HS-5 (cell line): ENCODE measurements at places on chromosomes 1 and 21.

DNA sequence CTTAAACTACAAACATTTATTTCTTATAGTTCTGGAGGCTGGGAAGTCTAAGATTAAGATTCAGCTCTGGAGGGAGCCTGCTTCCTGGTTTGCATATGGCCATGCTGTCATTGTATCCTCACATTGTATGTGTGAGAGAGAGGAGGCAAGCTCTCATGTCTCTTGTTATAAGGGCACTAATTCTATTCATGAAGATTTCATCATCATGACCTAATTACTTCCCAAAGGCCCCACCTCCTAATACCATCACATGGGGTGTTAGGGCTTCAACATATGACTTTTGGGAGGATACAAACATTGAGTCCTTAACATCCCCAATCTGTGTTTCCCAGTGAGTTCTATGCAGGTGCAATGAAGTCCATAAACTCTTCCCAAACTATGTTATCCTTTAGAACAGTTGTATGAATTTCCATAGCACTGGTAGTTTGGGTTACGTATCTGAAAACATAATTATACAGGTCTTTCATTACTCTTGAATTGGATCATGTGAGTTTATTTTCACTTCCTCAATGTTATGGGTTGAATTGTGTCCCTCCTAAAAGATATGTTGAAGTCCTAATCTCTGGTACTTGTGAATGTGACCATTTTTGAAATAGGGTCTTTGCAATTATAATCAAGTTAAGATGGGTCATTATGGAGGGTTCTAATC is 124.2 kb downstream of the RUNX1 start:
- no peak for DNase-seq

GRCh38 chr1:56838759-56839158 is 15.8 kb upstream of the C8A start:
- DNase-seq = no peak

DNA sequence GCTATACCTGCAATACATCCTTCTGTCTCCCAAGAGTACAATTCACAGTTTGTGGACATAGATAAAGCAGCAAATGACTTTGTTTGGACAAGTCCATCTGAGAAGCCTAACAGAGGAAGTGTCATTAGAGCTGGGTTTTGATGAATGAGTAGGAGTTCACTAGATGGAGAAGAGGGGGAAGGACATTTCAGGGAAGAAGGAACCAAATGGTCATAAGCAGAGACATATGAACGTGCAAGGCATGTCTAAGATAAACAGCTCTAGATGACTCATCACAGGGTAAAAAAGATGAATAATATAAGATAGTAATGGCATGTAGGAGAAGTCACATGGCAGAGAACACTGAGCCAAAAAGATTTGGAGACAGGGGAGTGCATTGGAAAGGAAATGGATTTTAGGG is 54.5 kb downstream of the HMGB4 start:
- DNase-seq = peak; percentile 49

DNA sequence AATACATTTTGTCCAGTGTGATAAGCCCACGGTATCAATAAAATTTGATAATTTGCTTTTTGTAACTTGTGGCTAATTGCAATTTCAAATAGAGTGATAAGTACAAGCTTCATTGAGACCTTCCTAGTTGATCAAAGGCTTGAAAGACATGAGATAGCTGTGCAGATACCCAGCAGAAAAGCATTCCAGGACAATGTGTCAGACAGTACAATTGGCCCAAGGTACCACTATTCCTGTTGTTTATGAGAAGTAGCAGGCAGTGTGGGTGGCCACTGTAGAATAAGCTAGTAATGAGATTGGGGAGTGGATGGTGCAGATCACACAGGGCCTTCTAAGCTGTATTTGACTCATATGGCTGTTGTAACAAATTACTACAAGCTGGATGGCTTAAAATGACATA is 182.2 kb downstream of the AMY1C start:
- DNase-seq = no peak

DNA sequence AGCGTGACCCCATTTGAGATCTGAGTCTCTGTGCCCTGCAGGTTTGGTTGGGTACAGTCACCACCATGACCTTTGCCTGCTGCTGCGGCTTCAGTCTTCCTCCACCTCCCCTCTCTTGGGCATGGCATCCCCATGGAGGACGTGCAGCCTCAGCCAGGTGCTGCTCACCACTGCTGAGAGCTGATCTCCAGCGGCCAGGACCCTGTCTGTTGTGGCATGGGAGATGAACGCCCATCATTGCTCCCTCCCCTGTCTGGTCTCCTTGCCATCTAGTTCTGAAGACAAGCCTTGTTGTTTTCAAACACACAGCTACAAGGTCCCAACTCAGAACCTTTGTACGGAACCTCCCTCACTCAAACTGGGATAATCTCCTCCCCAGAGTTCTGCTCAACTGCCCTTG is 19.2 kb upstream of the PKP1 start:
- no peak for DNase-seq

DNA sequence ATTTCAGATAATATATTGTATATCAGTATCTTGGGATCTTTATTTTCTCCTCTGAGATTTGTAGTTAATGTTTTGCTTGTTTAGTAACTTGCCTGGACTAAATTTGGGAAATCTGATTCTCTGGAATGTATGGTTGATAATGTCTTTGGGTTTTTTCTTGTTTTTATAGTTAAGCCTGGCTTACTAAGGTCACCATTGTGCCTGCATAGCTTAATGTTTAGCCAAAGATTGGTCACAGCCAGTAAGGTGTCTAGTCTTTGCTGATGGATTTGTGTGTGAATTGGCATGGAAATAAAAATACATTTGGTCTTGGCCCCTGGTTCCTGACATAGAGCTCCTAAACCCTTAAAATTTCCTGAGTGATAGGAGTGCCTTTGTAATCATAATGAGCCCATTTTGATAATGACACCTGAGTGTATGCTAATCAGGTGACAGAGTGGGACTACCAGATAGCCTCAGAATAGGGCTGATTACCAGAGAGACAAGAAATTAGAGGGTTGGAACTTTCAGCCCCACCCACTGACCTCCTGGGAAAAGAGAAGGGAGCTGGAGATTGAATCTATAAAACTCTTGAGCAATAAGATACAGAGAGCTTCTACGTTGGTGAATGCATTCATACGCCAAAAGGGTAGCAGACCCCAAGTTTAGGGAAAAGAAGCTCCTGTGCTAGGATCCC is 47.9 kb upstream of the NUF2 start:
- DNase-seq = no peak

GRCh38 chr1:6762060-6762459 is 23.2 kb upstream of the CAMTA1 start:
- DNase-seq = no peak

DNA sequence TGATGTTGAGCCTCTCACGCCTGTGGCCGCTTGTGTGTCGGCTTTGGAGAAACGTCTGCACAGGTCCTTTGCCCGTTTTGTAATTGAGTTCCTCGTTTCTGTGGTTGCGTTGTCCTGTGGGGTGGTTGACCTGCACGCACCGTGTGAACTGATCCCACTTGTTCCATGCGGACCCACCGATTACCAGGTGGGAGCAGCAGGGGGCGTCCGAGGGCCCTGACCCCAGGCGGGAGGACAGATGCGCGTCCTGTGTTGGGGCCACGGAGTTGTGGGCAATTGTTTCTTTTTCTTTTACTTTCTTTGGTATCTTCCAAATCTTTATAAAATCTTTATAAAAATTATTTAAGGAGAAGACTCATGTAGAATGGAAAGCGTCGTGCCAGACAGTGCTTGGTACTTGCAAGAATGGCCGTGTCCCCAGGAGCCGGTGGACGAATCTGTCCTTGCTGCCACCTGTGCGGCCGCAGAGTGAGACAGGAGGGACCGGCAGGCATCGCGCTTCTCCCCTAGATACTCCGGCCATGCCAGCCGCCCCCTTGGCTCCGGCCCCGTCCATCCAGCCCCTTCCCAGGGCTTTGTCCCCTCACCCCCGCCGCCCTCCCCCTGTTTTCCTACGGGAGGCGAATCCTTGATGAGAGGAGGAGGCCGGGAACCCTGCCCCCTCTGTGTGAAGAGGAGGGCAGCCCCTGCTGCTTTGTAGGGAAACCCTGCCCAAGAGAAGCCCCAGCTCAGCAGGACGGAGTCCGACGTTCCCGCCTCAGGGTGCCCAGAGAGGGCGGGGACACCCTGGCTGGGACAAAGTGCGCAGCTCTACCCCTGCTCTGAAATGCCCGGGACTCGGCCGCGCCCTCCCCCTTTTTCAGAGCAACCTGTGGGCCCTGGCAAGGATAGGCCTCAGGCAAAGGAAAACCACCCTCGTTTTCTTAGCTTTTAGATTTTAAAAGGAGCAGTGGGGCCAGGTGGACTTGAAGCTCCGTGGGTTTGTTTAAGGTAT is 41.7 kb downstream of the PRKCZ start:
- DNase-seq = no peak

DNA sequence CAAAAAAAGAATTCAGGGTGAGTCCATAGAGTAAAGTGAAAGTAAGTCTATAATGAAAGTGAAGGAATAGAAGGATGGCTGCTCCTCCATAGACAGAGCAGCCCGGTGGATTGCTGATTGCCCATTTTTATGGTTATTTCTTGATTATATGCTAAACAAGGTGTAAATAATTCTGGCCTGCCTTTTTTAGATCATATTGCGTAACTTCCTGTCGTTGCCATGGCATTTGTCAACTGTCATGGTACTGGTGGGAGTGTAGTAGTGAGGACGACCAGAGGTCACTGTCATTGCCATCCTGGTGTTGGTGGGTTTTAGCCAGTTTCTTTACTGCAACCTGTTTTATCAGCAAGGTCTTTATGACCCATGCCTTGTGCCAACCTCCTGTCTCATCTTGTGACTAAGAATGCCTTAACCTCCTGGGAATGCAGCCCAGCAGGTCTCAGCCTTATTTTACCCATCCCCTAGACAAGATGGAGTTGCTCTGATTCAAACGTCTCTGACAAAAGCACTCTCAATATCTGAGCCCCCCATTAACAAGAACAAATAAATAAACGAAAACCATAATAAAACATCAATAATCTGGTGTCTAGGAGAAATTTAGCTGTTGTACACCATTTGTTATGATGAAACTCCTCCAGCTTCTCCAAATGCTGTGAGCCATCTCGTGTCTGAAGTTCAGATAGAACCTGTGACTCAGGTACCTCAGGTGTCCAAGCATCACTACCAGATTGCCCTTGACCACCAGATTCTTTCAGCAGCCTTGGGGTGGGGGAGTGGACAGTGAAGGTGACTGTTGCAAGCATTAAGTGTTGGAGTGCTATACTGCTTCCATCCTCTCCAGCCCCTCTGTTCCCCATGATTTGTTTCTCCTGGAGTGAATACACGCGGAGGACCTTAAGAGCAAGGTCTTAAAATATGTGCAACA is 36.0 kb downstream of the EBNA1BP2 start:
- no peak for DNase-seq

DNA sequence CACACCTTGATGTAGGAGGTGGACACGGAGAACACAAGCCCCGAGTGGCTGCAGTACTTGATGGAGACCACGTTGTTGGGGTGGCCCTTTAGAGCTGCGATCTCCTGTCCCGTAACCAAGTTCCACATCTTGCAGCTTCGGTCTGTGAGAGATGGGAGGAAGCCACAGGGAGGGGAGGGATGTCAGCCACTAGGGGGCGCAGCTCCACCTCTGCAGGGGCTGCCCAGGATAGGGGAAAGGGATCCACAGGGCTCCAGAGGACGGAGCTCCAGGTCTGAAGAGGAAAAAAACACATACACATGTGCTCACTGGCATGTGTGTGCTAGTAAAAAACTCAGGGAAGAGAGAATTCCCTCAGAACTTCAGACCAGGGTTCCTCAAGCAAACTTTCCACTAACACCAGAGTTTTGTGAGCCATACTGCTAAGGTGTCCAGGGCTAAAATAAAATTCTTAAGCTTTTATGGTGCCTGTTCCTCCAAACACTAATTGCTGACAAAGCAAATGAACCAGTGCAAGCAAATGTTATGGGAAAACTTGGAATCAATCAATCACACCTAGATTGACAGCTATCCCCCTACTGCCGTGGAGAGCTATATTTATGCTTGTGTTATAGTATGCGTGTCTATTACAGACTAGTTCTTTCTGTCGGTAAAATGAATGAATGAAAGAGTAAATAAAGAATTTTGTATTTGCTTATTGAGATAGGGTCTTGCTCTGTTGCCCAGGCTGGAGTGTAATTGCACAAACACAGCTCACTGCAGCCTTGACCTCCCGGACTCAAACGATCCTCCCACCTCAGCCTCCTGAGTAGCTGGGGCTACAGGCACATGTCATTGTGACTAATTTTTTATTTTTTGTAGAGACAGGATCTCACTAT is 43.7 kb downstream of the KIF21B start:
- no peak for DNase-seq

- no peak for DNase-seq
These were observed 43.6 kb upstream of the SLC45A1 start for GRCh38 chr1:8274352-8274751.

GRCh38 chr1:198701766-198702539 is 63.1 kb downstream of the PTPRC start:
- DNase-seq = no peak

- no peak for DNase-seq
These were observed 29.8 kb downstream of the DBT start for GRCh38 chr1:100219883-100220282.

GRCh38 chr21:41396558-41397075 is 29.4 kb upstream of the MX1 start:
- no peak for DNase-seq

GRCh38 chr1:223137455-223138085 is 5.5 kb downstream of the TLR5 start:
- DNase-seq = no peak

DNA sequence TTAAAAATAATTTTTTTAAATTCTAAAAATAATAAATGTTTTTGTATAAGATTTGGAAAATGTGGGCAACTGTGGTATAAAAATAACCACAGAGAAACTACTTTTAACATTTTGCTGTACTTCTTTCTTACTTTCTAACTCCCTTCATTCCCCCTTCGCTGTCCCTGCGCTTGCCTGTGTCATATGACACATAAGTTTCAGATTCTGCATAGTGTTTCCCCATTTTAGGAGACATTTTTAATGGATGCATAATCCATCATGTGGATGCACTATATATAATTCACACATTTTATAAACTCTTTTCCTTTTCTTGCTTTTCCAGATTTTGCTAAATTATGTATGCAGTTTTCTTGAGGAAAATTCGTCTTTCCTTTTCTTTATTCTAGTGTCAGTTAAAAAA is 16.3 kb downstream of the ATG4C start:
- no peak for DNase-seq

- no peak for DNase-seq
These were observed 22.2 kb upstream of the TMEM52 start for GRCh38 chr1:1941211-1941841.

DNA sequence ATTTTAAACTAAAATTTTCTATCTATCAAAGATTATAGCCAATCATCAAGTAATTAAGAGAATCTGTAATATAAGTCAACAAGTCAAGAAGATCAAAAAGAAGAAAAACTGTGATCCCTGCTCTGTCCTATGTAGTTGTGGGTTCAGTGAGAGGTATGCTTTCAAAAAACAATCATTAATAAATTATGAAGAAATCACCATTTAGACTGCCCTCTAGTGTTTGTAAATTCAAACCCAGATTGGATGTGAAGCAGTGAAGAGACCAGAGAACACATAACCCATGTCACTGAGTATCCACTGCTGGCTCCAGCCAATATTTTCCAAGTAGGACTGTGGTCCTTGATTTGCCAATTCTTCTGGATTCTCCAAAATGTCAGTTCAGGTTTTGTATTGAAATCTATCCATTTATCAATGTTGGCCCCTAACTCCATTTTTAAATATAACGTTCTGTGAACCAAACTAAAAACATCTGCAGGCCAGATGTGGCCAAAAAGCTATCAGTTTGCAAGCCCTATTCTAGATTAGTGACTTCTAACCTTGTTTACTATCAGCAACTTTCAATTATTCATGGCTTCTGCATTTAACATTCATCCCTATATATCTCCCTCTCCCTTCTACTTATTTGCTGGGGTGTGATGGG is 467.5 kb upstream of the CXADR start:
- peak; percentile 8 for DNase-seq

- DNase-seq = no peak
These were observed 9.1 kb upstream of the SH3D21 start for GRCh38 chr1:36297062-36297461.
